ENCODE measurements at places on chromosomes 2 and 18.

GRCh38 chr2:196635156-196635555, 4.4 kb upstream of the CCDC150 start:
- DNase-seq = no peak

GRCh38 chr18:75714766-75715165, 287.3 kb upstream of the SMIM21 start:
- DNase-seq = no peak

DNA sequence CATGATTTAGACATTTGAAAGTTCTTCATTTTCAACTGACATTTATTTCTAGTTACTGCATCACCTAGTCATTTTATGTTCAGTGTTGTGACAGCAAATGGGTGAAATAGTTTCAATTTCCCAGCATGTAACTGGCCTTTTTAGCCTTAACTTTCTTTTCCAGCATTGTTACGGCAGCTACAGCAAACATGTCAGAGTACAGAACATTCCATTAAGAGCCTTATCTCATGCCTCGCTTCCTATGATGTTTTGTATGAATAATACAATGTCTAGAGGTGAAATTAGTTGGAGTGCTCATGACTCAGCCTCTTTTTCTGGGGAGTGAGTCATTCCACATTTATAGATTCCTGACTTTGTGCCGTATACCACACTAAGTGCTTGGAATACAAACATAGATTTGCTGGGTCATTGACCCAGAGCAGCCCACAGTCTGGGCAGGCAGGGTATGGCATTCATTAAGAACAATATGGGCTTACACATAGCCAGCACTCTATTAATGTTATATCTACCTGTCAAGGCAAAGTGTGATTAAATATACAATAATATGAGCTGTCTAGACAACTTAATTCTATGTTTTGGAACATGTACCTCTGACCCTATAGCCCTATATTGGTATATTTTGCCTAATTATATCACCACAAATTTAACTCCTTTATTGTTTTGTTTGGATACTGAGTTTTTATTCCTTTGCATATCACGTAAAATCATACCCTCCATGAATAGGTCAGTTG, 72.2 kb downstream of the MAP2 start:
- peak; percentile 83 for DNase-seq

GRCh38 chr18:78511666-78512601, 467.7 kb upstream of the SALL3 start:
- DNase-seq = no peak

DNA sequence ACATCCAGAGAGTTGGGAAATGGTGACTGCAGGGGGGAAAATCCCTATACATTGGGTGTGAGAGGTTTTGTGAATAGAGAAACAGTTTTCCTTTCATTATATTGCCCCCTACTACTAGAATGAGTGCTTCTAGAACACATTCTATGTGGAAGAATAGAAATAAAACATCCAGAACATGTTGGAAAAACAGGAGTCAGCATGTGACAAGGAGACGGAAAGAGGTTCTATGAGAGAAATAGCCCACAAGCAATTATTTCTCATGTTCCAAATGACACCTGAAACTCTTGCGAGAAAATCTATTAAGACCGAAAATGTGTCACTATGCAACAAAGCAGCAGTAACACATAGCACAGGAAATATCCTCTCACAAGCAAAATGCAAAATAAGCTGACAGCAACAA, 202.7 kb upstream of the SPOPL start:
- no peak for DNase-seq
